H4 (cell line): ENCODE measurements at places on chromosomes 3 and 15. TPM values are rescaled to one million over a fixed set of nuclear protein-coding genes. Genes with fewer than 3 reads are reported as not detected.

FBXW12 gene
- 0.08 TPM in 1 of 2 replicates, not detected in the other for total RNA-seq

DNA sequence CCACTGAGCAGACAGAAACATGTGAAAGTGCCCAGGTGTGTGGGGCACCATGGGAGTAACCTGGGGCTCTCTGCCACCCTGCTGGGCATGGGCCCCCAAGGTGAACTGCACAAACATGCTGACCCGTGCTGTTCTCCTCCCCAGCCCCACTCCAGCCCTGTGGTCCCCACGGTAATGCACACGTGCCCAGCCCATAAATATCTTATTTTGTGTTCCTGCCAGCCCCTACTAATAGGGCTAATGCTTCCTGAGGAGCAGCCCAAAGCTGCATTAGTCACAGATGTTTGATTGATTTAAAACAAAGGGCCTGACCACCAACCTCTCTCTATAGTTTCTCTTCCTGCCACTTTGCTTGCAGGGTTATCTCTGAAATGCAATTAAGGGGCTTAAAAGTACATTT is 95.4 kb downstream of the ABHD5 start:
- no peak for DNase-seq

- DNase-seq = no peak
These were observed 28.5 kb downstream of the TBC1D23 start for GRCh38 chr3:100289339-100289738.

DNA sequence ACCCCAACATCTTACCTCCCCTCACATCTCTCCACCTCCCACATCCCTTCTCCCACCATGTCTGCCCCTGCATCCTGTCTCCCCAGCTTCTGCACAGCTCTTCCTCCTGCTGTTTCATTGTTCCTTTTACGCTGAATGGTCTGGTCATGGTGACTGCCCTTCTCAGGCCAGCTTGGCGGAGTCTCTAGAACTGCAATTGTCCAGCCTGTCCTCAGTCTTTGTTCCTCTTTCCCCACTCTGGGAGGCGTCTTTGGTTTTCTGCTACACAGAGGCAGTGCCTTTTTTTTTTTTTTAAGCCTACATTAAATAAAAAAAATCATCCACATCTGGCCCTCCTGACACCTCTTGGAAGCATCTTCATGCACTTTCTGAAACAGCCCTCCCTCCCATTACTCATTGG is 49.1 kb upstream of the SEC22A start:
- DNase-seq = no peak

B2M gene
- 5,194 and 5,459 TPM in 2 replicates for total RNA-seq

DNA sequence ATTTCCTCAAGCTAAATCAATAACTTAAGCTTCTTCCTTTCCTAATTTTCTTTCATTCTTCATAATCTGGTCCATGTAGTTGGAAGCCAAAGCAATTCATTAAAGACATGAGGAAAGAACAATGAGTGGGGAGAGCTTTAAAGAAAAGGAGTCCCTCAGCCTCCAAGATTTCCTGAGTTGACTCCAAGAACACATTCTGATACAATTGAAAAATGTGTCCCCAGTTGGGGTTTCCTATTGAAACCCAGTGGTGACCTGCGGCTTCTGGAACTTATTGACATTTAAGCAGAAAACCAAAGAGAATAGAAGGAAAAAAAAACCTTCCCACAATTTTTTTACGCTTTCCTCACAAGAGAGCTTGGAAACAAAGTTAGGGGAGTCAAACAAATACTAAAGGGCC is 37.0 kb downstream of the ATP8B4 start:
- DNase-seq = no peak

DNA sequence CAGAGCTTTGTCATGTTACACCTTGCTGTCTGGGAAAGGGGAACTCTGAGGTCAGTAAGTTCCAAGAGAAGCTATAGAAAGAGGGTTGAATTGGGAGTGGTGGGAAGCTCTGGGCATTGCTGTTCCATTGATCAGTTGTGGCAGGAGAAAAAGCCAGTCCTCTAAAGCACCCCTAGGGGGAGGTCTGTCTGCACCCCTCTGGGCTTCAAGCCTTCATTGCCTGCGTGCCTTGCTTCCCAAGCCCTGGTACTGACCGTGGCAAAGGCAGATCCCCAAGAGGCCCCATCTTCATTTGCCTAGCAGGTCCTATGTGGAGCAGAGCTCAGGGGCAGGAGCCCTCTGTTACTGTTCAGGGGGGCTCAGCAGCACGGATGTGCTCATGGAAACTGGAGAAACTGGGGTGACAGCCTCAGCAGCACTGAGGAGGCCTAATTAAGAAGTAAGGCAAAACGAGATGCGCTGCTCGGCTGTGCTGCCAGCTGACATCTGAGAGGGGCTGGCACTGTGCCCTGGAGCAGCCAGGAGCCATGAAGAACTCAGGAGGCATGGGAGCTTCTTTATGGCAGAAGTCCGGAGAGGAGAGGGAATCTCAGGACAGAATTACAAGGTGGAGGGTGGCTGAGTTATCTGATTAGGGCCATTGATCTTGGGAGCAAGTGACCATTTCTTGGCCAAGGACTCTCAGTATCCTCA is 270.9 kb downstream of the RPLP1 start:
- no peak for DNase-seq

- DNase-seq = no peak
These were observed 32.9 kb upstream of the SLC24A5 start for GRCh38 chr15:48087844-48088243.

GRCh38 chr3:53612508-53612907 is 118.1 kb downstream of the CACNA1D start:
- no peak for DNase-seq

PP2D1 gene
- not detected in 2 replicates for total RNA-seq

LSG1 gene
- total RNA-seq = 43.5 and 51.6 TPM in 2 replicates

- DNase-seq = no peak
These were observed 31.4 kb downstream of the DIPK2A start for GRCh38 chr3:144003051-144003450.

- peak; percentile 2 for DNase-seq
These were observed 233.4 kb downstream of the FEZF2 start for GRCh38 chr3:62139957-62140356.

- no peak for DNase-seq
These were observed 94.2 kb downstream of the XXYLT1 start for GRCh38 chr3:195176776-195177175.

C3orf85 gene
- total RNA-seq = not detected in 2 replicates

- DNase-seq = no peak
These were observed 27.8 kb downstream of the SHQ1 start for GRCh38 chr3:72820415-72820814.

DNA sequence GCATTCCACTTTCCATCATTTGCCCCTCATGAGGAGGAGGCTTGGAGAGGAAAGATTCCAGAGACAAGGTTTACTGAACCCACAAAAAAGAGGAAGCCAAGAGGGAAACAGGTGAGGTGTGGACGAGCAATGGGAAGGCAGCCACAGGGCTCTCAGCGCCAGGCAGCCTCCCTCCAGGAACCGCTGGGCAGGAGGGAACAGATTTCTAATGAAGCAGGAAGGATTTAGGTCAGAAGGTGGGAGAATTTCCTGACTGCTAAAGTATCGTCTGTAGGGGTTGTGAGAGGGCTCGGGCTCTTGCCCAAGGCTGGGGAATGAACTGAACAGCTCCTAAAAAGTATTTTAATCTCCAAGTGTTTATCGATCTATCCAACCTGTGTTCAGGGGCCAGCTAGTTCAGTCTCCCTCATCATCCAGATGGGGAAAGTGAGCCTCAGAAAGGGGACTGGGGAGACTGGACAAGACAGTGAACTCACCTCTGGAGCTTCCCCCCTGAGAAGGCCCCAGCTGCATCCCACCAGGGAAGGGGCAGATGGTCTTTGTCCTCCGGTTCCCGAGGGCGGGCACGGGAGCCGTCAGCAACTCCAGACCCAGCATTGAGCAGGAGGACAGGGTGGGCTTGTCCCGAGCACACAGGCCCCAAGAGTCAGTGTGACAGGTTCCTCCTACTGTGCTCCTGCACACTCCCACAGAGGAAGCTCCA is 10.5 kb downstream of the LOXL1 start:
- no peak for DNase-seq

DNA sequence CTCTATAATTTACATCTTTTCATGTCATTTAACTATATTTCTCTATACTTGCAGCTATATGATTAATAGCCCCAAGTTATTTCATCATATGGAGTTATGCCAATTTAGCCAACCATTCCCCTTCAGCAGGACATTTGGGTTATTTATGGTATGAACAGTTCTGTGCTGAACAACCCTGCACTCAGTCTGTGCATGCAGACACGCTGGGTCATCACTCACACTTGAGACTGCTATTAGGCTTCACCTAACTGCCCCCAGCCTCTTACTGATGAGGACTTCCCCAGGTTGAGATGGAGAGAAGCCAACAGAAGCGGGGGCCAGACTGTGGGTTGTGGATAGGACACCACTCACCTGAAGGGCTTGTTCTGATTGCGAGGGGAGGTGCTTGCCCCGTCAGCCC is 7.3 kb downstream of the TADA3 start:
- DNase-seq = no peak
